ENCODE measurements at places on chromosomes 7 and 10. TPM values are rescaled to one million over a fixed set of nuclear protein-coding genes. Genes with fewer than 3 reads are reported as not detected.

C10orf95 gene
- 0.49 TPM for total RNA-seq

GGCT gene
- total RNA-seq: 64.8 TPM

STAG3 gene
- total RNA-seq: 1.1 TPM

FAM25A gene
- total RNA-seq: not detected

MRPL43 gene
- total RNA-seq: 64.8 TPM

FFAR4 gene
- not detected for total RNA-seq

Measured in MCF 10A (cell line).